ENCODE measurements at places on chromosomes 5 and 9.
A peak's percentile ranks its signal among the peaks of the same experiment; 100 is the strongest.

GRCh38 chr9:90069085-90069484 lies 464.3 kb downstream of the GADD45G start:
- DNase-seq, result no peak

GRCh38 chr5:138370537-138370936 lies 18.1 kb downstream of the KDM3B start:
- DNase-seq, result no peak

DNA sequence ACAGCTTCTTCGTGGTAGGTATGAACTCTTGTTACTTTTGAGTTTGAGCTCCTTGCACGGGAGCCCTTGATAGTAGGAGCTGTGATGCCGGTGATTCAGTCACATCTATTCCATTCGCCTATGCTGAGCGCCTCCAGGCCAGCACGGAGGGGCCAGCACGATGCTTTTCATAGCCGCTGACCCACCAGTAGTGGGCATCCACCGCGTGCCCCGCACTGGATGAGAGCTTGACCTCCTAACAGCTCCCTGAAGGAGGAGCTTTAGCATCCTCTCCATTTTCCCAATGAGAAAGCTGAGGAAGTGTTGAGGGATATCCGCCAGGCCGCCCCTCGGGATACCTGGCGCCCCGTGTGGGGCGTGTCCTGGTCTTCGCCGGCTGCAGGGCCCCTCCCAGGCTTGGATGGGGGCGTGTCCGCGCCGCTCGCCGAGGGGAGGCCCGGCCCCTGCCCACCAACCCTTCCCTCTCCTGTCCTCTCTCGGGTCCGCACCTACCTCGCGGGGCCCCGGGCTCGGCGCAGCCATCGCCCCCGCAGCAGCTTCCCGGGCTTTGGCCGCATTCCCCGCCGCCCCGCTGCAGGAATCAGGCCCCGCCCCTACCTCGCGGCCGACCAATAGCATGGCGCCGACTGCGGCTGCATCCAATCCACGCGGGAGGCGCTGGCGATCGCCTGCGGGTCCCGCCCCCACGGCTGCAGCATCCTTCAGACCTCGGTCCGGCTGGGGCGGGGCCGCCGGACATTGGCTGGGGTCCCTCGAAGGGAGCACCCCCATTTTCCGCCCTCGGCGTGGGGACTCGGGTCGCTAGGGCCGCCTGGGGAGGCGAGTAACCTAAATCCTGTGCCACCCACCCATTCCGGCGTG lies at the start of gene PIP5KL1:
Gene PIP5KL1, minus strand, starts transcription at position 547 of the 861 bp plus-strand sequence. Its CDS starts 25 bp downstream, at position 522.
- peak; percentile 73 for DNase-seq

- no peak for DNase-seq
Measured at GRCh38 chr9:22382331-22382730, 64.3 kb upstream of the DMRTA1 start.

DNA sequence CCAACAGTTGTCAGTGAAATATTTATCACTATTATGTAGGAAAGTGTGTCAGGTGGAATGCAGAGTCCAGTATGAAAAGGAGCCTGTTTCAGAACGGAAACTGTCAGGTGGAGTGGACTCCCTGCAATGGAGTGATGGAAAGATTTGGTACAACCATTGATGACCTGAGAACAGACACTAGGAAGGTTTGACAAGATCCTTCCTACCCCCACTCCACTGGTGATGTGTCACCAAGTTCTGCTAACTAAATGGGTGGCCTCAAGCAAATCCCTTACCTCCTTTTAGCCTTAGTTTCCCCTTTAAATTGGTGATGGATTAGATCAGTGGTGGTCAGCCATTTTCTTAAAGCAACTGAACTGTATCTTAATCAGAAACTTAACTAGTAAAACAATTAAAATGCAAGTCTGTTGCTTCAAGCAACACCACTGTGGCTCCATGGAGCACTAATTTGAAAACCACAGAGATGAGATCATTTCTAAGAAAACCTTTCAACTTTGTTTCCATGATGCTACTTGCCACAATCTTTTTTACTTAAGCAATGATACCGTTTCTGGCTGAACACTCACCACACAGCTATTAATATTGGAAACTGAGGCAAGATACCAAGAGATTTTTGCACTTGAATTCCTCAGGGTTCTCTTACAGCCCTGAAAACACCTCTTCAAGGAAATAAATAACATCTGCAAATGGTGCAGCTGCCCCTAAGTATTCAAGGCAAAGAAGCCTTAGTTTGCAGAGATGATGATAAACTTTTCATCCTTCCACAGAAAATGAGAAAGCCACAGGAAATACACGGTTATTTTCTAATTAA lies 140.6 kb downstream of the ERCC6L2 start:
- DNase-seq, result no peak

GRCh38 chr5:89542736-89543135 lies 659.8 kb upstream of the MEF2C start:
- DNase-seq, result no peak

DNA sequence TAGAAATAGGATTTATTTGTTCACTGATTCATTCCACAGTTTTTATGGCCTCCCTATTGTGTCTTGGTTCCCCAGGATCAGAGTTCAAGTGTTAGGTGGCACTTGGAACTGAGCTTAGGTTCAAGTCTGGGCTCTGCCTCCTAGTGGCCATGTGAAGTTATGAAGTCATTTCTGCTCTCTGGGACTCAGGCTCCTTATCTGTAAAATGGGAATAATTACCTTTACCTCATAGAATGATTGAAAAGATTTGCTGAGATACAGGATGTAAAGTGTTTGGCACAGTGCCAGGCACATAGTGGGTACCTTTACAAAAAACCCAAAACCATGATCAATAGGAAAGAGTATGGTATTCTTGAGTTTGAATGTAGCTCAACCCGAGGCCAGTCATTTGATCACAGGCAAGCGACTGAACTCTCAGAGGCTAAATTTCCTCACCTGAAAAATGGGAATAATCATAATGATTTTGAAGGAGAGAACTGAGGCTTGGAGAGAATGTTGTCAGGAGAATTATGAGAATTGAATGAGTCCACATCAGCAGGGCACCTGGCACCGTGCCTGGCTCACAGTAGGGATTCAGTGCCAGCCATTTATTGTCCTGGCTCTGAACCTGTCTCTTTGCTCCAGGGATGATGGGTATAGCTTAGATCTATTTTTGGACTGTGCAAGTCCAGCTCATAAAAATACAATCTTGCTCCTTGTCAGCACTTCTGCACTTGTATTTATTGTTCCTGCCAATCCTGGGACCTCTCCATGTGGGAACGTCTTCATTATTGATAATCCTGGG lies 10.8 kb downstream of the NSG2 start:
- no peak for DNase-seq

DNA sequence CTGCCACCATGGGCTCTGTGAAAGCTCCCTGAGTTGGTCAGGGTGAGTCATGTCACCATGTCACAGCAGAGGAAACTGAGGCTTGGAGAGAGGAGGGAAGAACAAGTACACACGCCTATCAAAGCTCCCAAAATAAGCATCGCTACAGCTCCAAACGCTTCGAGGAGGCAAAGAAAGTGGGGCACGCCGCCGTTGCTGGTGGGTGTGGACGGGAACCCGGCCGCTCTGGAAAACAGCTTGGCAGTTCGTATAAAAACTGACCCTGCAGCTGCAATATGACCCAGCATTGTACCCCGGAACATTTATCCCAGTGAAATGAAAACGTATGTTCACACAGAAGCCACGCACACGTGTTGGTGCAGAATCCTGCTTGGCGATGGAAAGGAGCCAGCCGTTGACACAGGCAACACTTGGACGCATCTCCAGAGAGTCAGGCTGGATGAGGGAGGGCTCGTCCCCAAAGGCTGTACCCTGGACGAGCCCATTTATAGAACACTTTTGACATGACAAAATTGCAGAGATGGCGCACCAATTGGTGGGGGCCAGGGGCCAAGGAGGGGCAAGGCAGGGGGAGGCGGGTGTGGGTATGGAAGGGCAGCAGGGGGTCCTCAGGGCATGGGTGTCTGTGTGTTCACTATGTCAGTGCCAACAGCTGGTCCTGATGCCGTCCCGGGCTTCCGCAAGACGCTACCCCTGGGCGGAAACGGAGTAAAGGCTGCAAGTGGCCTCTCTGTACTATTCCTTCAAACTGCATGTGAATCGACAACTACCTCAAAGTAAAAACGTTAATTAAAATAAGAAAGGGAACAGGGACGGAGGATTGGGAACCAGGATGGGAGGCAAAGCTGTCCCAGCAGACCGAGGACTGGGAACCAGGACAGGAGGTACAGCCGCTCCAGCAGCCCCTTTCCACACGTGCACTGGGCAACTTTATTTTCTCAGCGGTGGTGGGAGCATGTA lies 173.0 kb downstream of the OLFM1 start:
- DNase-seq, result no peak

- no peak for DNase-seq
Measured at GRCh38 chr5:100299261-100299660, 235.9 kb upstream of the FAM174A start.

DNA sequence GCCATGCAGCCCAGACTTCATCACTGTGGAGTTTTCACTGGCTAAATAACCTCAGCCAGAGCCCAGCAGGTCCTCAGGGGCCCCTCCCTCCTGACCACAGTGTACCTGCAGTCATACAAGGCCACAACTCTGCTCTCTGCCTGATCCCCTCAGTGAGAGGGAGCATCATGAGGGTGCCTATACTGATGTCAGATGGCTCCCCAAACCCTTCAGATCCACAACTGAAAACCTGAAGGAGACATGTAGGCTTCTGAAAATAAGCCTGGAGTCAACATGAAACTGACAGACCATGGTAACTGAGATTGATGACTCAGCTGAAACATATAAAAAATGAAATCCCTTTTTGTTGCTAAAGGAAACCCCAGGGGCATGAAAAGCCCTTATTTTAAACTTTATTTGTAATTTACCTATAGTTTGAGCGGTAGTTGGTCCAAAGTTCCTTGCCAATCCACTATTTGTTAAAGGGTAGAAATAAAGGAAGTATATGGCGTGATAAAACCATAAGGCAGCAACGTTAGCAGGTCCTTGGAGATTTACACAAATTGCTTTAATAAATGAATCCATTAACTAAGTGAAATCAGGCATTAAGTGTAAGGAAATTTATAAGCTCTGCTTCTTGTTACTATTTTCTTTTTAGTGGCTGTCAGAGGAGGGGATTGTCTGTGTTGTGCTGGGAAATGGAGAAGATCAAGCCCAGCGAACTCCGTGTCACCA lies 68.3 kb downstream of the FGF1 start:
- no peak for DNase-seq

GRCh38 chr5:10666531-10667299 lies 94.3 kb downstream of the DAP start:
- no peak for DNase-seq

GRCh38 chr9:123656565-123656964 lies 273.4 kb downstream of the DENND1A start:
- DNase-seq, result no peak

GRCh38 chr9:21994556-21995005 lies at the start of gene CDKN2B-AS1:
Gene CDKN2B-AS1 (plus strand): TSS chr9:21994791.
- peak; percentile 51 for DNase-seq

- DNase-seq, result no peak
Measured at GRCh38 chr5:102666164-102666946, 88.8 kb upstream of the PAM start.

GRCh38 chr5:55258339-55258738 lies 24.9 kb upstream of the CCNO start:
- no peak for DNase-seq

GRCh38 chr5:116359592-116359991 lies 215.0 kb downstream of the SEMA6A start:
- no peak for DNase-seq
